ENCODE measurements at places on chromosomes 2 and 18. TPM values are rescaled to one million over a fixed set of nuclear protein-coding genes. Genes with fewer than 3 reads are reported as not detected.

Gene SPC25
- 3.4 TPM for total RNA-seq

- DNase-seq = no peak
Measured at GRCh38 chr2:174568425-174568824, 29.2 kb downstream of the WIPF1 start.

Gene OBSL1
- total RNA-seq = 105 TPM

DNA sequence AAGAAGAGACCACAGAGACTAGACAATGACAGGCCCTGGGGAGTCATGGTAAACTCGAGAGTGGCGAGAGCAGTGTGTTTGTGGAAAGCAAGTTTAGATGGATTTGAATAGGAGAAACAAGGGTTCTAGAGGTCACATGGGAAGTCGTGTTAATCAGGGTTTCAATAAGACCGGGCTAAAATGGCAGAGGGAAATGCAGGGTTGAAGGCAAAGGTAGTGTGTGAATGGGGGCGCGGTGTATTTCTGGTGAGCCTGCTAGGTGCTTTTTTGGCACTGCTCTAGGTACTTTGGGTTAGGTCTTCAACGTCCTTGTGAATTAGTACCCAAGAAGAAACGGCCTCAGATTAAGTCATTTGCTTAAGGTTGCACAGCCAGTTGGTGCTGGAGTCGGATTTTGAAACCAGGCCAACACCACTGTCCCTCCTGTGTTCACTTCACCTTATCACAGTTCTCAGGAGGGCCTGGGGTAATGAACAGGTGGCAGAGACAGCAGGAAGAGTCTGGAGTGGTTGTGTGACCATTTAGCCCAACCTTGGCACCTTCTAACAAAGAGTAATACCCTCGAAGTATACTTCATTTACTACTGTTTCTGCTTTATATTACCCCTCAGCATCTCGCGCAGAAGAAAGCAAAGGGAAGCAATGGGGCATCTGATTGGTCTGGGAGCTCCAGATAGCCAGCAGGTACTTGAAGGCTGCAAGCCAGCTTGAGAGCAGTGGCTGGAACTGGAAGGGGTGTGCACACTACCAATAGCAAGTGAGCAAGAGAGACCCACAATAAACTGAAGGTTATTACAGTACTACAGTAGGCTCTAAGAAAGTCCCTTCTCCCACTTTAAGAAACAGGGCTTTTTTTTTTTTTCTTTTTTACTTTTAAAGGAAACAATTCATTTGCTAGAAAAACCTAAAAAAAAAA is 33.4 kb upstream of the GAREM2 start:
- DNase-seq = peak; percentile 5

- DNase-seq = peak; percentile 24
Measured at GRCh38 chr2:200747668-200748618, 63.8 kb upstream of the BZW1 start.

DNA sequence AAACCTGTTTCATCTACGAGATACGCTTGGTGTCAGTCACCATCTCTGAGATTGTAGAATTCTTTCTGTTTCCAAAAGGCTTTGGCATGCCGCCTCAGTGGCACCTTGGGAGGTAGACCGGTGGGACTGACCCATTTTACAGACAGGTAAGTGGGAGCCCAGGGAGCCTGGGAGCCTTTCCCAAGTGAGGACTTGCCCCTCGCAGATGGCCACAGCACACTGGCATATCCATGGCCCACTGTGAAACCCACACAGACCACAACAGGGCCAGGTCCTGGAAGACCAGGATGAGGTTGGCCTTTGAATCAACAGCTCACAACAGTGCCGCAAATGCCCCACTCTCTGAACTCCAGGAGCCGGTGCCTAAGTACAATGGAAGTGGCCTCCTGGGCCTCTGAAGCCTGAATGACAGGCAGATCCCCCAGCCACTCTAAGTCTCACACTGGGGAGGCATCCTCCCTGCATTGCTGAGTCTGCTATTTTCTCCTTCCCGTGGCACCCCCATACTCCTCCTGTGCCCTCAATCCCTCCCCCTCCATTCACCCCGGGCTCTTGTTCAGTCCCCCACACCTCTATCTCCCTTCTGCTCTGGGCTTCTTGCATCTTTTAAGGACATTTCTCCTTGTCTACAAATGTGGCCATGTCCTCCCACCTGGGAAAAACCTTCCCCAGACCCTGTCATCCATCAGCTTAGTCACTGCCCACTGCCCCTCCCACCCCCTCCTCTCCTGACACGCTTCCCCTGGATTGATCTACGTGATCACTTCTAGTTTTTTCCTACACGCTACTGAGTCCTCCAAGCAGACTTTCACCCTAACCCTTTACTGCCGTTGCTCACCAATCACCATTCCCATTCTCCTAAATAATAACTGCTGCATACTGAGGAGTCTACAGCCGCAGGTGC is 26.2 kb downstream of the CENPA start:
- no peak for DNase-seq

Gene MAP3K19
- 0.21 TPM for total RNA-seq

Gene UGT1A4
- 1.6 TPM for total RNA-seq

- no peak for DNase-seq
Measured at GRCh38 chr2:235763816-235764215, 270.0 kb downstream of the AGAP1 start.

Gene LHCGR
- 0.51 TPM for total RNA-seq

DNA sequence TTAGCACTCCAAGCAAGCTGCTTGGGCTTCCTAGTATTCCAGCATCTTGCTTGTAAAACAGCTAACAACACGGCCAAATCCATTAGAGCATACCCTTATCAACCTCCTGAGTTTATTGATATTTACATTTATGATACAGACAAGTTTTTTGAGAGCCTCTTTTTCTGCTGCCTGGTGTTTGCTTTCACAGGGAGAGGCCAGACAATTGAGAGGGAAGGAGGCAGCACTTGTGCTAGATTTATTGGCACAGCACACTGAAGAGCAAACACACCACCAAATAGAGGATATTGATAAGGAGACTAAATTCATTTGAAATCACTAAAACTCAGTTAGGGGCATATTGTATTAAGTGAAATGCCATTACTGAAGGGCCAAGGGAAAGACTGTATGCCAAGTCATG is 1142.3 kb upstream of the FANCL start:
- DNase-seq = no peak

- DNase-seq = no peak
Measured at GRCh38 chr2:20236496-20236895, 11.6 kb upstream of the SDC1 start.

Gene BMP10
- not detected for total RNA-seq

DNA sequence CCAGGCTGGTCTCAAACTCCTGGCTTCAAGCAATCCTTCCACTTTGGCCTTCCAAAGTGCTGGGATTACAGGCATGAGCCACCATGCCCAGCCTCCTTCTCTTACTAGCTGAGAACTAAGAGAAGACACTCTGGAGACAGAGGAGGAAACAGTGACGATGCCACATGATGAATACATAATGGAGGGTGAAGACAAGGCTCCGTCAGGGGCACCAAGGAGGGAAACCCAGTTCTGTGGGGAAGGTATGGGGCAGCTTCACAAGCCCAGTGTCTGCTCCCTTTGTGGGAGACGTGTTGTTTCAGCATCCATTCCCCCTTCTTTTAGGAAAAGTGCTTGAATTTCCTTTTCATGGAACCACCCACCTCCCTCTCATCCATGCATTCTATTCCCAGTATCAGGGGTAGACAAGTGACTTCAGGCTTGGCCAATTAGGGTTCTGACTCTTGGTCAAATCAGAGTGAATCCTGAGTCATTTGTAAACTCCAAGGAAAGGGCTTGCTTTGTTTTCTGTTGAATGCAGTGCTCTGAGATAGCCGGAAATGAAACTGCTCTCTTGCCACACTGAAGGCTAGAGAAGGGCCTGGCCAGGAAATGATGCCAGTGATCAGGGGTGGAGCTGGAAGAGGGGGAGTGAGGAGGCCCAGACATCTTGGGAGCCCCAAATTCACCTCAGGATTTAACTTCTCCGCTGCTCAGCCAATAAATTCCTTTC is 23.7 kb downstream of the TMEM127 start:
- DNase-seq = no peak

- DNase-seq = peak; percentile 92
Measured at GRCh38 chr2:222708274-222708710, 36.8 kb downstream of the MOGAT1 start.

Gene NTSR2
- total RNA-seq = not detected

DNA sequence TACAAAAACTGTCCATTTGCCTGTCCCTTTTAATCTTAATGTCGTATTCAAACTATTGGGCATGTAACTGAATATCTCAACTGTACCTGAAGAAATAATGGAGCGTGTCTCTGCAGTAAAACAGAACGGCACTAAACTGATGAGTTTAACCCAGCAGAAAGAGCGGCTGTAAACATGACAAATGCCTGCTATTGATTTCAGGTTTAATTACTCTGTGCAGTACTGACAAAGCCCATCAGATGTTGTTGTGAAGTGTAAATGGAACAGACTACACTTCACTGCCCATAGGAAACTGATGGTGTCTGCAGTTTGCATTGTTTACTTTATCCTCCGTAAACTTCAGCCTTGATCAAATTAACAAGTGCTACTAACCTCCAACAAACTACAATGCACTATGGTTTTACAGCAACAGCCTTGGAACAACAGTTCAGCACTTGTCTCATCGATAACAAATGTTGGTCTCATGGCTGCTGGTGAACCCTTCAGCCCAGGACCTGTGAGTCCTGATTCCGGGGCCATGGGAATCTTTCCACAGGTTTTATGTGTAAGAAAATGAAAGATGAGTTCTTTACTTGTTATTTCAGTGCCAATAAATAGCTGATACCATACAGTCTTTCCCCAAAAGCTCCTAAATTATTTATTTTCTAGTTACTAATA is 316.5 kb downstream of the CCDC178 start:
- DNase-seq = no peak

- no peak for DNase-seq
Measured at GRCh38 chr2:42178335-42178734, 9.2 kb downstream of the EML4 start.

Gene GALNT5
- total RNA-seq = 19.2 TPM

DNA sequence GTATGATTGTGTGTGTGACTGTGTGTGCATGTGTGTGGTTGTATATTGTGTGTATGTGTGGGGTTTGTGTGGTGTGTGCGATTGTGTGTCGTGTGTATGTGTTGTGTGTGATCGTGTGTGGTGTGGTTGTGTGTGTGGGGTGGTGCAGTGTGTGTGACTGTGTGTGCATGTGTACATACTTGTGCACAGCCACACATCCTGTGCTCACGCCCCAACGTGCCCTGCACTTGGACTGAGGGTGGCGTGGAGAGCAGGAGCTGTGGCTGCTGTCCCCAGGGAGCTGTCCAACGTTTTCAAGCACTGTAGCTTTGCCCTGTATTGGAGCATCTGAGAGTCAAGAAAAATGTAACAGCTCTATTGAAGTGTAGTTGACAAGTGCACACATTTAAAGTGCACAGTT is 243.2 kb upstream of the HDAC4 start:
- peak; percentile 28 for DNase-seq

- no peak for DNase-seq
Measured at GRCh38 chr2:105567996-105568494, 169.2 kb upstream of the FHL2 start.

DNA sequence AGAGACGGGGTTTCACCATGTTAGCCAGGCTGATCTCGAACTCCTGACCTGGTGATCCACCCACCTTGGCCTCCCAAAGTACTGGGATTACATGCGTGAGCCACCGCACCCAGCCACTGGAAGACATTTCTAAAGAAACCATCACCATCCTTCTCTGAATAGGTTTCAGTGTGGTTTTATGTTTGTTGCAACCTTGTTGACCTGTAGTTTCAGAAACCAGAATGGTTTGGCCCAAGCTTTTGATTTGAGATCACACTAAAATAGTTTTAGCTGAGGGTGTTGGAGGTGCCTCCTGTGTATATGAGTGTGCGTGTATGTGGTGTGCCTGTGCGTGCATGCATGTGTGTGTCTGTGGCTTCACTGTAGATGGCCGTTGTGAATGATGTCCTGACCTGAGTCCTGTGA is 26.2 kb downstream of the INPP4A start:
- DNase-seq = no peak

GRCh38 chr2:144471305-144472045 is 48.4 kb downstream of the ZEB2 start:
- DNase-seq = no peak

- DNase-seq = no peak
Measured at GRCh38 chr2:43731211-43731610, 42.6 kb upstream of the DYNC2LI1 start.

- no peak for DNase-seq
Measured at GRCh38 chr2:133503927-133504326, 64.3 kb downstream of the NCKAP5 start.

- no peak for DNase-seq
Measured at GRCh38 chr2:202636213-202636513, 1.4 kb downstream of the FAM117B start.

Gene TUBA4A
- 76.1 TPM for total RNA-seq

GRCh38 chr2:156399224-156399949 is 36.8 kb upstream of the GPD2 start:
- no peak for DNase-seq

DNA sequence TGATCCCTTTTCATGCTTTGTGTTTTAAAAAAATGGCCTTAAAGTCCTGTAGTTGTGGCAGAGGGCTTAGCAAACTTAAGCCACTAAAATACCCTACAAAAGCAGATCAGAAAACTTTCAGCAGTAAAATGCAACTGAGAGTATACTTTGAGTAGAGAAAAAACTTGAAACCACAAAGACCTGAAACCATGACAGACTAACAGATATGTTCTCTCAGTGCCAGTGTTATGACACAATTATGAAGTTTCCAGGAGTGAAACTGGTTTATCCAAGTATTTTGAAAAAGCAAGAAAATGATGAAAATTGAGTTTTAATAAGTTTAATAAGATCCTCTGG is 74.5 kb downstream of the SPRED2 start:
- no peak for DNase-seq

DNA sequence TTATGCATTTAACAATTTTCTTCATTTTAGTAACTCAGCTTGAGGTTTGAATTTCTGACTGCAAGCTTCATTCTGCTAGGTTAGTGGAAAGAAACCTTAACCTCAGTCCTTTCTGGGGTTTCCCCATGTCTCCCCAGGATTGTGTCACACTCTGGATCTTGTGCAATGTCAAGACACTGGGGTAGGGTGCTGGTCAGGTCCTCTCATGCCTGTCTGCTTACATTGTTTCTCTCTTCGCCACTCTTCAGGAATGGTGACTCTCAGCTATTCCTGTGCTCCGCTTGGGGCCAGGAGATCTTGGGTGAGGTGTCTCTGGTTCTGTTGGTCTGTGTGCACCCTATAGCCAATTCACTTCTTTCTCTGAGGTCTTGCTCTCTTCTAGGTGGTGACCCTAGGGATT is 23.9 kb downstream of the CTLA4 start:
- DNase-seq = no peak

GRCh38 chr18:63903851-63904570 is 3.7 kb upstream of the SERPINB10 start:
- no peak for DNase-seq

GRCh38 chr2:96770442-96771202 is 9.9 kb downstream of the CNNM4 start:
- peak; percentile 39 for DNase-seq

DNA sequence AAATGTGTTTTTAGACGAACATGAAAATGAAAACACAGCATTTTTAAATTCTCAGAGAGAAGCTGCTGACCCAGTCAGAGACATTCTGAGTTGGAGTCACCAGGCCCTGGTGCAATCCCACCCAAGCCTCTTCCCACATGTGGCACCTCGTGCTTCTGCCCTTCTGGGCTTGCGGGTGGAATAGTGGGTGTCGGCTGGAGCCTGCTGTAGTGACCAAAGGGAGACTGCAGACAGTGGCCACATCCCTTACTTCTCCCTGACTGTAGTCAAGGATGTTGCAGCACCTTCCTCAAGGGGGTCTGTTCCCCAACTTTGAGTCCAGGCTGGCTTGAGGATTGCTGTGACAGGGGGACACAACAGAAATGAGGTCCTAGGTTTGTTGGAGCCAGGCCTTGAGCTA is 104.4 kb upstream of the GLI2 start:
- no peak for DNase-seq

GRCh38 chr2:163800951-163801381 is 65.2 kb upstream of the FIGN start:
- DNase-seq = peak; percentile 89

Gene DSC3
- 67.4 TPM for total RNA-seq

All from tongue (tissue), 3 donors.